ENCODE measurements at places on chromosomes 11 and 22.
A peak's percentile ranks its signal among the peaks of the same experiment; 100 is the strongest.

DNA sequence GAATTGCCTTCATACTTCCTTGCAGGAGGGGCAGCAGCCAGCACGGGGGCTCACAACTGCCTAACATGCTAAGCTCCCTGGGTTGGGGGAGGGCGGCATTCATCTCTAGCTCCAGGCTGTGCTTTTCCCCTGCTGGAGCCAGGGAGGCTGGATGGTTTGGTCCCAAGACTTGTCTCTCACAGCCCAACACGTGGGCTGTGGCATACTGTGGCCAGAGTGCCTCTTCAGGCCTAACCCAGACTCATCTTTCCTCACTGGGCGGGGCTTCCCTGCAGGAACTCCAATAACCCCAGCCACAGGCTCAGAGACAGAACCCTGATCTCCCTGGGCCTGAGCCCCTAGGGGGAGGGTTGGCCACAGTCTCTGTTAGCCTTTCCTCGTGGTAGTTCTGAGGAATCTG lies 121.9 kb upstream of the PLET1 start:
- DNase-seq: no peak

- DNase-seq: peak; percentile 26
Measured at GRCh38 chr22:19843107-19843856, 11.4 kb downstream of the GNB1L start.

- no peak for DNase-seq
Measured at GRCh38 chr11:60777106-60777505, 8.0 kb upstream of the MS4A10 start.

GRCh38 chr22:41598891-41599635 lies 9.4 kb upstream of the PMM1 start:
- DNase-seq: no peak

DNA sequence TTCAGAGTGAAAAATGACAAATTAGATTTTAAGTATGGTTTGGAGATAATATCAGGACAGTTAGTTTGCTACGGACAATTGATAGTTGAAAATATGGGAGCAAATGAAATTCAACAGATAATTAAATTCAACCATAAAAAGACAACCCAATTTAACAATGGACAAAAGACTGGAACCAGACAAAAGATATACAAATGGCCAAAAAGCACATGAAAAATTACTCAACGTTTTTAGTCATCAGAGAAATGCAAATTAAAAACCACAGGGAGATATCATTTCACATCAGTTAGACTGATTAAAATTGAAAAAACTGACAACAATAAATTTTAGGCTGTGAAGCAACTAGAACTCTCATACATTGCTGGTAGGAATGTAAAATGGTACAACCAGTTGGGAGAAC lies 27.2 kb downstream of the SIK2 start:
- no peak for DNase-seq

- no peak for DNase-seq
Measured at GRCh38 chr22:20413217-20414058, 19.5 kb downstream of the ZNF74 start.

DNA sequence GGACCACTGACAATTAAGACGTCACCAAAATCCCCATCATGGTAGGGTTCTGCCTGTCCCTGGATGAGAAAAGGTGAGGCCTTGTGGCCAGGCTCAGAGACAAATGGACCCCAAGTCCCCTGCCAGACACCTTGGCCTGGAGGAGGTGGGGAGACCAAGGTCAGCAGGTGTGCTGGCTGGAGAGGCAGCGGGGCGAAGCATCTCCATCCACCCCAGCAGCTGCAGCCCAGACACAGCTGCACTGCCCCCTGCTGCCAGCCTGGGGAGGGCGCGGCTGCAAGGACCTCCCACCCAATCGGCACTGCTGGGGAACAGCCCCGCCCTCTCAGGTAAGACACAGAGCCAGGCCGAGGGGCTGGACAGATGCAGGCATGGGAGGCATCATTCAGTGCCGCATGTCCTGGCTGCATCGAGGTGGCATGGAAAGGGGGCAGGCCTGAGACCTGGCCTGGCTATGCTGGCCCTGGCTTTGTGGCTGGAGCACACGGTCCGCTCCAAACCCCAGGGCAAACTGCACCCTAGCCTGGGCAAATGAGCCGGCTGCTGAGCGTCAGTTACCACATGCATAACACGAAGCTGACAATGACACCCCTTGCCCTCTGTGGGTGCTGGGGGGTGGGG lies 12.2 kb upstream of the MFNG start:
- no peak for DNase-seq
